ENCODE measurements at places on chromosomes 11 and 22. TPM values are rescaled to one million over a fixed set of nuclear protein-coding genes. Genes with fewer than 3 reads are reported as not detected.

DNA sequence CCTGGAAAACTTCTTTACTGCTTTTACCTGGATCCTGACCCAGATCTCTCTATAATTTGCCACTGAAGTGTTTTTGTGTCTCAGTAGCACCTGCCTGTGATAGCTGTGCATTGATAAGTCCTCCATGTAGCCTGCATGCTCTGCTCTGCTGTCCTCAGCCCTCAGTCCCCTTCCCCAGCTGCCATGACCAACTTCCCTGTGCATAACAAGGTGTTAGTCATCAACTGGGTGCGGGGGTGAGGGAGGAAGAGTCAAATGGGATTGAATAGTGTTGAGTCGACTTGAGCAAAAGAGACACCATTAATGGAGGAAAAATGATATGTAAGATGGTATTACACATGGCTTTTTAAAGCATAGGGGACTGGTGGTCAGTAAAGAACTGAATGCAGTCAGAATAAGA lies 92.2 kb upstream of the PLET1 start:
- DNase-seq = no peak

- DNase-seq = no peak
These were observed 471.1 kb upstream of the KIRREL3 start for GRCh38 chr11:127471662-127472061.

DNA sequence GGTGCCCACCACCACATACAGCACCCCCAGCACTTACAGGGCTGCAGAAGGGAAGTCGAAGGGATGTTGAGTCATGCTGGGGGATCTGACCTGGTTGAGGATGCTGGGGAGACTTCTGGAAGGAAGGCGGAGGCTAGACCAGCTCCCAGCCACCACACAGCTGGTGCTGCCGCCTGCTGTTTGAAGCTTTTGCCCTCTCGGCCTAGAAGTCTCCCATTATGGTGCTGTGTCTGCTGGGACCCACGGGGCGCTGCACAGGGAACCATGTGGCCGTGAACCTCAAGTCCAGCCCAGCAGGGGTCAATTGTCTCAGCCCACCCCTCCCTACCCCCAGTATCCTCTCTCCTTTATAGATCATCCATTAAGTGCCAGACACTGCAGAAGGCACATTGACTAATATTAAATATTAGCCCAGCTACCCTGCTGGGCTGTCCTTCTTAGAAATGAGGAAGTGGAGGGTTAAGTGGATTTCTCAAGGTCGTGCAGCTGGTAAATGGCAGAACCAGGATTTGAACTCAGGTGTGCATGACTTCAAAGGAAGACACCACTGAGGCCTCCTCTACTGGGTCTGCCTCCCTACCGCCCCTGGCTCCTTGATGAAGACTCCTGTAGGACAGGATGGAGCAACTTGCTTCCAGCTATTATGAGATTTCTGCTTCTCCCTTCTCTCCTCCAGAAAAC lies 49.7 kb downstream of the CYTH4 start:
- no peak for DNase-seq

GRCh38 chr11:118229274-118229847 lies 4.5 kb upstream of the JAML start:
- DNase-seq = no peak

DNA sequence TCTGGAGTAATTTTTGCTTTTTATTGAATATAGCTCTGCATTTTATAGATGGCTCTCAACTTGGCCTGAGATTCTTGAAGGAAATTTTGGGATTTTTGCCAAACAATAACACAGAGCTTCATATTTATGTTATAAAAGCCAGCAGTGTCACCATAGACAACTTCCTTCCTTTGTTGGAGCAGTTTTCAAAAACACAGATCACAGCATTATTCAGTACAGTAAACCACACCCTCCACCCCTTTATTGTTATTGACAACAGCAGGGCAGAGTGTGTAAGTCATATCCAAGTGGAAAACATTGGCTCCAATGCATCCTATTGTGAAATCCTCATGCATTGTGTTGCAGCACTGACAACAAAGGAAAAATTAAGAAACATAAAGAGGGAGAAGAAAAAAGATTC lies 62.6 kb upstream of the PRSS23 start:
- no peak for DNase-seq

GRCh38 chr11:30816959-30817880 lies 231.1 kb upstream of the MPPED2 start:
- DNase-seq = no peak

GRCh38 chr11:22539821-22540256 lies 85.8 kb downstream of the FANCF start:
- DNase-seq = no peak

DNA sequence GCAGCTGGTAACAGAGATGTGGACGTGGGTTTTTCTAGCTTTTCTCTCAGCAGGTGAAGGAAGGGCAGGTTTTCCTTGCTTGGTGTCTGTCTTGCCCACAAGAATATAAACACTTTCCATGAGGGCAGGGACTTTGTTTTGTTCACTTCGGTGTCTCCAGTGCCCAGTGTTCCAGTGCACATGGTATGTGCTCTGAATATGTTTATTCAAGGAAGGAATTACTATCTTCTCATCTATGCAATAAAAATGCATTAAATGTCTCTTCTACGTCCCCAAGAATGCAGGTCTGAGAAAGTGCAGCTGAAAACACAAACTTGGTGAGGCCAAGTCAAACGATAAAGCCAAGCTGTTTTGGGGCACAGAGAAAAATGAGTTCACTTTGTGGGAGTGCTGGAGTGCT lies 56.3 kb upstream of the PLET1 start:
- no peak for DNase-seq

- no peak for DNase-seq
These were observed 60.5 kb downstream of the NUP98 start for GRCh38 chr11:3736816-3737215.

DNA sequence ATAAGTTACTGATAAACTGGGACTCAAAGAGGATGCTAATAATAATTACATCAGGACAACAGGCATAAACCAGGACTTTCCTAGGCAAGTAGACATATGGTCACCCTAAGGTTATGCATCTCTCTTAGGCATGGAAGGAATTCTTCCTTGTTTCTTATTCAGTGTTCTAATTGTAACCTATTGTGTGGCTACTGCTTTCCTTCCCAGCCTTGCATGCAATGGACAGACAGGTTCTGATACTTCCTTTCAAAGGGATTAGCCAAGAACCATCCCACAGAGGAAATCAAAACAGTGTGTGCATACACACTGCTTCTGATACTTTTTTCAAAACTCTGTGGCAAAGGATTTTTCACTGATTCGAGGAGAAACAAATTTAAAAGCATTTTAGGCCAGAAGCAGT lies 48.3 kb downstream of the RRAS2 start:
- DNase-seq = no peak

DNA sequence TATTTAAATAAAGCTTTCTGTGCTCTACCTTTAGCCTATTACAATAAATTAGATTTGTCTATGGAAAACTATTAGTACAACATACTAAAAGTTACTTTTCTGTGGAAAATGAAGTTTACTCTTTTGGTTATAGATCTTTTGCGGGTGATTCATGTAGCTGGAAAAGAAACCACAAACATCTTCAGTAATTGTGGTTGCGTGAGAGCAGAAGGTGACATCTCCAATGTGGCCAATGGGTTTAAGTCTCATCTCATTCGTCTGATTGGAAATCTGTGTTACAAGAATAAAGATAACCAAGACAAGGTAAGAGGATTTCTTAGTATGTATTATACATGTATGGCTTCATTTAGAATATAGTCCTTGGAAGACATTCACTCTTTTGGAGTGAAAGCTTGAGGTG lies 68.6 kb downstream of the ATXN10 start:
- DNase-seq = no peak

DNA sequence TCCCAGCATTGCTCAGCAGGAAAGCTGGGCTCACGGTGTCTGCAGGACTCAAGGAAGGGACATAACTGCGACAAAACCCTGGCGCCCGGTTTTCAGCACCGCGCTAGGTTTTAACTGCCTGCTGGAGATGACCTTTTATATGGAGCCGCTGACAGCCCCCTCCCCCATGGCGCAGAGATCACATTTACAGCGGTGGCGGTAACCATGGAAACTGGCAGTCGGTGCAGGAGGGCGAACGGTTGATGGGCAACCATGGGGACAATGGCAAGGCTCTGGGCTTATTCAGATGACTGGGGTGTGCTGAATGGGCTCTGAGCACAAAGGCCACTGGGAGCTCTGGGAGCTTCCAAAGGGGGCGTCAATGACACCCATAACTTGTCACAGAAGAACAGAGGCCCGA lies 37.2 kb downstream of the CELSR1 start:
- no peak for DNase-seq

DNA sequence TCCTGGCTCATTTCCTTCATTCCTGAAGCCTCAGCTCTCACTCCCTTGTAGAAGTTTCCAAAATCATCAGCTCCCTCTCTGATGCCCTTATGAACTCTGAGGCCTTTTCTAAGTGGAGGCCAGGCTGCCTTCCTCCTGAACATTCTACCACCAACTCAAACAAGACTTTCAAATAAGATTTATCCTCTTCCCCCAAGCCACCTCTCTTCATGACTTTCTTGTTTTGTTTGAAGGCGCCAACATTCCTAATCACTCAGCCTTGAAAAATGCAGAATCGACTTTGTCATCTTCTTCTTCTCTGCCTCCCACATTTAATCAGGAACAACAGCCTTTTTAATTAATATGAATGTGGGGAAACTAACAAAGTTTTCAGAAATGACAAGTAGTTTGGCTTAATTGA lies 927.9 kb downstream of the OPCML start:
- DNase-seq = no peak

- peak; percentile 0 for DNase-seq
These were observed 50.2 kb upstream of the SPATA19 start for GRCh38 chr11:133895551-133895950.

GRCh38 chr11:134637091-134638015 lies 225.3 kb upstream of the B3GAT1 start:
- DNase-seq = no peak

DNA sequence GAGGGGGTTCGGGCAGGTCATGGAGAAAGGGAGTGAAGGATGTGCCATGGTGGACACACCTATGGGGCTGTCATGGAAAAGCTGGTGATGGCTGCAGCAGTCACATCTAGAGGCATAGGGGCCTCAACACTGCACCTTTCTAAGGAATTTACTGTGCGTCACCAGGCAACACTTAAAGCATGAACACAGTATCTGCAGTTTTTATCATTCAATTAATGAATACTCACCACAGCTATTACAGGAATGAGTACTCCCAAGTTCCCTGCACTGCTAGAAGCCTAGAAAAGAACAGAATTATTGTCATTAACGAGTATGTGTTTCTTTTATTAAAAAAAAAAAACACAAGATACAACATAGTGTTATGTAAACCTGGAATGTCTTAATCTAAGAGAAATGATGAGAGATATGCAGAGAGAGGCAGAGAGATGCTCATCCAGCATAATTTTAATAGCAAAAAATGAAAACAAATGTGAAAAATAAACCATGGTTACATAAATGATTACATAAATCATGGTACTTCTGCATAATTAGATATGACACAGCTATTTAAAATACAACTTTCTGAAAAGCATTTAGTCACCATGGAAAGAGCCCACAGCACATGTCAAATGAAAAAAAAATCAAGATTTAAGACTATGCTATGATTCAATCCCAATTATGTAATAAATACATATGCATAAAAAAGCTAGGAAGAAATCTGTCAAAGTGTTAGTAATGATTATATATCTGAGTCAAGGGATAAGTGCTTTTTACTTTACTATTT lies 19.2 kb downstream of the SERPIND1 start:
- DNase-seq = no peak

- DNase-seq = no peak
These were observed 86.6 kb downstream of the TSPAN18 start for GRCh38 chr11:44813401-44813800.

GRCh38 chr22:22099194-22099486 lies 116.6 kb upstream of the TOP3B start:
- no peak for DNase-seq

GRCh38 chr11:33924341-33924740 lies 32.5 kb upstream of the LMO2 start:
- no peak for DNase-seq

- DNase-seq = no peak
These were observed 49.8 kb downstream of the PACSIN2 start for GRCh38 chr22:42964994-42965699.

DNA sequence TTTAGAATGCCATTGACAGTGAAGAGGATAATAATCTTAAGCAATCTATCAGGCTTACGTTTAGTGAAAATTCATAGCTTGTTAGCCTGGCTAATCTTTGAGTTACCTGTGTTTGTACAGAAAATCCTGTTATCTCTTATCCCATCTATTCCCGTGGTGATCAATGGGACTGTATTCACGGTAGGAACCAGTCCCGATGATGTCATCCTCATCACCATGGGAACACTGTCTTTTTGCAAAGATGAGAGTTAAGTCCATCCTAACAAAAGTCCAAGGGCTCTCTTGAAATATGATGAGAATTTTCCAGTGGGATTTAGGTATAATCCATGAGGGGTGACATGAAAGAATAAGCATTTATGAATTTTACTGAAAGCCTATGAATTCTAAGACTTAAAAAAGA lies 762.2 kb downstream of the ETS1 start:
- DNase-seq = no peak

- DNase-seq = no peak
These were observed 39.8 kb downstream of the AMPD3 start for GRCh38 chr11:10494636-10495463.

GRCh38 chr11:115342142-115342541 lies 162.1 kb downstream of the CADM1 start:
- no peak for DNase-seq

DNA sequence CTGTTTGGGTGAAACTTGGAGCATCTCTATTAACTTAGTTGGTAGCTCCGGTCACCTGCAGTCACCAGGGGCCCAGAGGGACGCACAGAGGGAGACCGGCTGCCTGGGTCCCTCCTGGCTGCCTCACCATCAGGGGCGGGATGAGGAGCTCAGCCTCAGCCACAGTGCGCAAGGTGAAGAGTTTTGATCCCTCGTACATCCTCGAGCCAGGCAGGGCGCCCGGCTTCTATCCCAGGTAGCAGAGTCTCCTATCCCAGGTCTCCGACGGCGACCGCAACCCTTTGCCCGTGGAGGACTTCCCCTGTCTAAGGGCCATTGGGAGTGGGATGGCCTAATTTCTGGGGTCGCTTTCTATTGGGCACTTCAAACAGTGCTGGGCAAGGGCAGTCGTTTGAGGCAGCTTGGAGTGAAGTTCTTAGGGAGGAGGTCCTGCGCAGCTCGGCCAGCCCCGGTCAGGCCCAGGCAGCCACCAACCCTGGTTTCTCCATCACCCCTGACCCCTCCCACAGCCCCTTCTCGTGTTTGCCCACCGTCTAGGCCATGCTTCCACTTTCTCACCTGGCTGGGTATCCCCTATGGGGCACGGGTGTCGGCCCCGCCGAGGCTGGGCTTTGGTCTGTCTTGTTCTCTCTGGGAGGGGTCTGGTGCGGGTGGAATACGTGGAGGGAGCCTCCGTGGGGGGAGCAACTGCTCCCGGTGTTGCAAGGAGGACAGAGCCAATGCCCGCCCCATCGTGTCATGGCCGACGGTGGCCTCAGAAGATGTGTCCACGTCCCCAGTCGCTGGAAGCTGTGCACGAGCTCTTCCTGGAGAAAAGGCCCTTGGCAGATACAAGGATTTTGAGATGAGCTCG lies 3.6 kb upstream of the MRGPRG start:
- DNase-seq = no peak

- no peak for DNase-seq
These were observed 4.7 kb downstream of the DGCR8 start for GRCh38 chr22:20084547-20085413.

GRCh38 chr11:120385655-120386054 lies 49.4 kb downstream of the ARHGEF12 start:
- DNase-seq = no peak

The MYEOV gene
- 0.65 TPM for total RNA-seq

The ACER3 gene
- 21.1 TPM for total RNA-seq

The OR10D3 gene
- not detected for total RNA-seq

The GP1BB gene
- total RNA-seq = 0.88 TPM

The MCHR1 gene
- not detected for total RNA-seq

The LSP1 gene
- total RNA-seq = 31.6 TPM

The LRP5 gene
- total RNA-seq = 41.2 TPM

The TRPC6 gene
- 1.9 TPM for total RNA-seq
